ENCODE measurements at places on chromosomes 11 and 22.
A peak's percentile ranks its signal among the peaks of the same experiment; 100 is the strongest.

DNA sequence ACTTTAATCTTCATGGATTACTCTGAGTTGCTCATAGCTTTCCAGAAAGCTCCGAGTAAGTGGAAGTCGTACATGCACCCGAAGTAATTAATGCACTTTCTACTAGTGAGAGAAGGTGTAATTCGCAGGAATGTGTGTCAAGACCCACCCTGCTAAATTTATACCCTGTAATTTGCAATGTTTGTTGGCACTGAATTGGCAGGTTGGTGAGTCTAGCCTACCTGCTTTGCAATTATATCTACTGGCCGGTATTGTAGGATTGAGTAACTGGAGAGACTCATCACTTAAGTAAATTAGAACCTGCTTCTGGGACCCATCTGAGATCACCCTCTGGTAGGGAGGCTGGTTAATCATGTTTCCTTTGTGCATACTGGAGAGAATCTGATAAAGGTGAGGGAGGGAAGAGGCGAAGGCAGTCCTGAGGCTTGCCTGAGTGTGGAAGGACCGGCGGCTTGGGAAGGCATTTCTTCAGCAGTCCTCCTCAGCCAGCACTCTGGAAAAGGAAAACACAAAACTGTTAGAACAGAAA lies 63.3 kb downstream of the LDLRAD3 start:
- no peak for DNase-seq

DNA sequence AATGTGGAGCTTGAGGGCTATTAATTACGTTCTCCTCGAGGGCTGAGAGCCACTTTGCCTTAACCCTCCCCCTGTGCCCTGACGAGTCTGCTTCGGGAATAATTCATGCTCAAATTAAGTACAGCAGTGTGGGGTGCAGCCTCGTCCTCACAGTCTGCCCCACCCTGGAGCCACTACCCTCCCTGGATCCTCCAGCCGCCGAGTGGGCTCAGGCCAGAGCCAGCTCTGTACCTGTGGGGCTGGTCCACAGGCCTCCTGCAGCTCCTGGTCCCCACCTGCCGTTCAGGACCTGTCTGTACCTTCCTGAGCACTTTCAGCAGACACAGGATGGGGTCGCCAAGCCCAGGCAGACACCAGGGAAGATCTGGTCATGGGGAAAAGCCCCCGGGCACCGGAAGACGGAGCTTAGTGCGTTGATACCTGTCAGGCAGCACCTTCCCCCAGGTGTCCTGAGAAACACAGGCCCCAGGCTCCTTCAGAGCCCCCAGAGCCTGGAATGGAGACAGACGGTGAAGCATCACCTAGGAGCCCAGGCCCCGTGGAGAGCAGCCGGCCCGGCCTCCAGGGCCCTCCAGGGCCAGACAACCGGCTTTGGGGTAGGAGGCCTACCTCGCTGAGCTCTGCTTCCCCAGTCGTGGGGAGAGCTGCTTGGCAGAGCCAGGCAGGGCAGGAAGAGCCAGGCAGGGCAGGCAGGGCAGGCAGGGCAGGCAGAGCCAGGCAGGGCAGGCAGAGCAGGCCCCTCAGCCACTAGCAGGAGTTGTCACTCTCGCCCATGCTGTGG lies 9.7 kb downstream of the TSPAN32 start:
- no peak for DNase-seq

- no peak for DNase-seq
Measured at GRCh38 chr22:33126881-33127280, 68.7 kb upstream of the SYN3 start.

DNA sequence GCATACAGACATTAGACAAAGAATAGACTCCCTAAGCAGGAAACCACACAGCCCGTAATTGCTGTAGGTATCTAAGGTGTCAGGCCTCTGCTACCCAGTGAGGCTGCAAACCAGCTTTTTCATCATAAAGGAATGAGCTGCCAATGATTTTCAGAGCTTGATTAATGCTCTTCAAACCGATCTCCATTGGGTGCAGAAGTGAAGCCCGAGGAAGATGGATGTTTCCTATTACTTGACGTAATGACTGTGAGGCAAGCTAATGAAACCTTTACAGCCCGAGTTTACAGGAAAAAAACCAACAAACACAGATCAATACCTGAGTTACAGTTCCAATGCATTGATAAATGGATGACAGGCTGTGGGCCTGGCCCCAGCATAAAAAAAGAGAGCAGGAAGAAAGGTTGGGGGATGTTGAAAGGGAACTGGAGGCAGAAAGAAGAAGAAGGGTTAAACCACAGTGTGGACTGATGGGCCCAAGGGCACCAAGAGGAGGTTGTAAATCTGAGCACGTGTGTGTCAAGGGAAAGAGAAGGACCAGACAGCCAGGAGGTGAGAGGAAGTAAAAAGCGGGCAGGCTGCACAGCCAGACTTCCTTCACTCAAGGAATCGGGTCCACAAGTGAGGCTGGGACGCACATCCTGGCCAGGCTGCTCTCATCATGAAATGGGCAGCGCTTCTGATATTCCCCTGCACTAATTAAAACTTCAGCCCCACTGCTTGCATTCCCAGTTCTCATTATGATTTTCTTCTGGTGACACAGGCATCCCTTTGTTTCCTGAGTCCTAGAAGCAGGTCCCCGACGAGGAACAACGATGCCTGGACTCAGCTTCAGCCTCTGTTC lies 70.6 kb upstream of the NTM start:
- DNase-seq, result no peak

- no peak for DNase-seq
Measured at GRCh38 chr11:105045676-105046296, 651 bp upstream of the CARD16 start.

DNA sequence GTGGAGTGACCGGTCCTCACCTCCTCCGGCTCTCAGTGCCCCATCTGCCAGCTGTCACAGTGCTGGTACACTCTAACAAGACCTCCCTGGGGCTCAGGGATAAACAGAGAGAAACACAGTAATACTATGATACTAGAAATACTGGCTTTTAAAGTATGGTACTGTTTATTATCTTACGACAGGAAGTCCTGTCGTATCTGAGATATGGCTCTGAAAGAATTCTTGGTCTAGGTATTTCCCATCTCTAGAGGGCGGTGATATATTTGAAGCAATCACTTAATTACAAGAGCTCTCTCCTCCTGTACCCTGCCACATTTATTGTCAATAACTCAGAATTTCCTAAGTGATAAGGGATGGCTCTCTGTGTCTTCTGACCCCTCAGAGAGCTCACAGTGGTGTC lies 119.1 kb downstream of the RRM1 start:
- no peak for DNase-seq

GRCh38 chr22:21594865-21595452 lies 27.4 kb downstream of the UBE2L3 start:
- no peak for DNase-seq

DNA sequence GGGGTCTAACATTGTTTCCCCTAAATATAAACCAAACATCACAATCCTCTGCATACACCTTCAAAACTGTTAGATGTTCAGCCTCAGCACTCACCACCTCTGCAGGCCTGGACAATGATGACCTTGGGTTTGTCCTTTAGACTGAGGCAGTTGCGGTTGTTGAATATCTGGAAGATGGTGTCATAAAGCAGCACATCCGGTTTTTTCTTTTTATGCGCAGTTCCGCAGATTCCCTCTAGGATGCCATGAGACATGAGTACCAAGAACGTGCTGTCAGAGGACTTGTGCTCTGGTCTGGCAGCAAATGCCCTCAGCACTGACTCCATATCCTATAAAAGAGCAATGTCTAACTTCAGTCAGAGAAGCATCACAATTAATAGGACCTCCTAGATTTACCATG lies 22.8 kb downstream of the CASP5 start:
- DNase-seq, result no peak

DNA sequence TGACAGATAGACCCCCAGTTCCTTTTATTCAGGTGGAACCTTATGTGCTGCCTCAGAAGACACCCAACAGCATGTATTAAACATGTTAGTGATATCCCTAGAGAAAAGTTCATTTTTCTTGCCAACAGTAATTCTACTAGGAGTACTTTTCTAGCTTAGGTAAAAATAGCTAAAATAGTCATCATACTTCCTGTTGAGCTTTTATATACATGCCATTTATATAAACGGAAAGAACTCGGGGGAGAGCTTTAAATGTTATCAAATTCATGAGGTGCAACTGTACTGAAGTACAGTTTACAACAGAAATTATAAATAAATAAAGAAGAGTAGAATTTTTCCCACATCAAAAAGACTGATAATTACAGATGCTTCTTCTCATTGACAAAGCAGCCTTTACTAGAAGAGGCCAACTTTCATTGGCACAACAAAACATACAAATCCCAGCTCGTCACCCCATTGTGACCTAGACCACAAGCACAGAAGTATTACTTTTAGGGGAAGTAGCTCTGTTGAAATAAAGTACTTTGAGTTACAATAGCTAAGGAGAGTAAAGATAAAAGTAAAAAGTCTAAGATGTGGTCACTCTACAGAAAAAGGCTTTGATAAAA lies 59.1 kb upstream of the POU2AF2 start:
- no peak for DNase-seq

DNA sequence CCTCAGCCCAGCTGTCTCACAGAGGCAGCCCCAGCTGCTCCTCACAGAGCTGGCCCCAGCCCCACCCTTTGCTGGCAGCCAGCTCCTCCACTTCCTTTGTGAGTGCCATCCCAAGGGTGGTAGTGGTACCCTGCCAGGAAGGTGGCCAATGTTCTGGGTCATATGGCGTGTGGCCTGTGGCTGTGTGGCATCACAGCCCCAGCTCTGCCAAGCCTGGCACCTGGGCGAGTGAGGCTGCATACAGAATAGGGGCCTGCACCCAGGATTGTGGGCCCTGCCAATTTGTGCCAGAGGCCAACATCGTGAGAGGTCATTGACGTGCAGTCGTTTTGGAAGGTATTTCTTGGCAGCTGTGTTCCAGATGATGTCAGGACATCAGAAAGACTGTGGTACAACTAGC lies 10.7 kb downstream of the TUB start:
- no peak for DNase-seq

- no peak for DNase-seq
Measured at GRCh38 chr11:45264839-45265515, 21.2 kb downstream of the SYT13 start.

DNA sequence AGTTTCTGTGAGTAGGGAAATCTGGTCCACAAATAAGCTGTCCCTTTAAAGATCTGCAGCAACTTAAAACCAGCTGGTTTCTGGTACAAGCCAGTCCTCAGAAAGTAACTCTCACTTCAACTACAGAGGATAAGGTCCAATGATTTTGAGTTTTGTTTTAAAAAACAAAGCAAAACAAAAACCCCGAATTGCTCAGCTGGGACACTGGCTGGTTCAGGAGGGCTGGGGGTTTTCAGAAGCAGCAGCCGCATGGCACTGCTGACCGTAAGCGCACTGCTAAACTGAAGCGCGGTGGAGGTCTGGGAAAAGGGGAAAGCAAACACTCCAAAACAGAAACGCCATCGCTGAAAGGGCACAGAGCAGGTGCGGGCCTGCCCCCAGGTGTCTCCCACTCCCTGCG lies 59.7 kb downstream of the MICAL3 start:
- DNase-seq, result no peak

GRCh38 chr11:2420502-2421225 lies 20.1 kb downstream of the TSSC4 start:
- peak; percentile 84 for DNase-seq

- peak; percentile 32 for DNase-seq
Measured at GRCh38 chr11:66136752-66137123, 66.7 kb downstream of the PACS1 start.

DNA sequence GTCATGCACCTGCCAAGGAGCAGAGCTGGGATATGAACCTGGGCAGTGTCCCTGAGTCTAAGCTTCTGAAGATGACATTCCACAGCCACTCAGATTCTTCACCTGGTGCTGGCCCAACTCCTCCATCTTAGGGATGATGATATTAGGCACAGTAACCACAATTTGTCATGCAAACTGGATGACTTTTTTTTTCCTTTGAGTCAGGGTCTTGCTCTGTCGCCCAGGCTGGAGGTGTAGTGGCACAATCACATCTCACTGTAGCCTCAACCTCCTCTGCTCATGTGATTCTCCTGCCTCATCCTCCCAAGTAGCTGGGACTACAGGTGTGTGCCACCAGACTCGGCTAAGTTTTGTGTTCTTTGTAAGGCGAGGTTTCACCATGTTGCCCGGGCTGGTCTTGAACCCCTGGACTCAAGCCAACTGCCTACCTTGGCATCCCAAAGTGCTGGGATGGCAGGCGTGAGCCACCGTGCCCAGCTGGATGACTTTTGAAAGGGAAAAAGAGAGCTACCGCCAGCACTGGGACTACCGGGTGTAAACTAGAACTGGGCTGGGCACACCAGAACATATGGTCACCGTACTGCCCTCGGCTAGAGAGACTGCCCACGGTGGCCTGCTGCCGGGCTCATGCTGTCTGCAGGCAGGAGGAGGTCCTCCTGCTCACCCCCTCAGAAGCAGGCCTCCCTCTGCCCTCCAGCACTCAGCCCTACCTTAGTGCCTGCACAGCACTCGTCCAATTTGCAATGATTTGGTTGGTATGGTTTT lies 77.7 kb downstream of the NAT10 start:
- no peak for DNase-seq

- DNase-seq, result no peak
Measured at GRCh38 chr22:19767427-19768341, 7.1 kb downstream of the TBX1 start.

- DNase-seq, result no peak
Measured at GRCh38 chr11:55969845-55970244, at the start of gene OR10AG1. TSS of gene OR10AG1 (minus strand) at chr11:55969945. CDS start at chr11:55969907, 38 bp downstream.

DNA sequence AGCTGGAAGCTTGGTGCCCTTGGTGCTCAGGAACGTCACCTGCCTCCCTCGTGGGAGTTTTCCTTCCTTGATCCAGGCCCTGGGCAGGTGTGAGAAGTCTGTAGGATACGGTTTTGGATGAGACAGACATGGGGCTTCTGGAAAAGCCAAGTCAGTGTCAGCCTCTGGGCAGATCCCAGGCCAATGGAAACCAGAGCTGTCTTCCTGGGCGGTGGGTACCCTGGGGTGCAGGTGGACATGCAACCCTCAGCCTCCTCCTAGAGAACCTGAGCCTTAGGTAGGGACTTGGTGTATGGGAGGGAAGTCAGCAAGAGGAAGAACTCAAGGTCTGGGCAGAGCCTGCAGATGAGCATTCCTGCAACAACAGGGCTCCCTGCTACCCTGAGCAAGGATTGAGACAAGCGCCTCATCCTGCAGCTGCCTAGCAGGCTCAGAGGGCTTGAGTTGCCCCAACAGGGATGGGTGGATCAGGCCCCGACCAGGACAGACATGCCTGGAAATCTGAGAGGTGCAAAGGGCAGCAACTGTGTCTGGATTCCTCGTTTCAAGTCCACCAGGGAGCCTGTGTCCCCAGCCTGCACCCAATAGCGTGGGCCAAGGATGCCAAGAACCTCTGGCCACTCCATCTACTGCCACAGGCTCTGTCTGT lies 37.6 kb upstream of the SYT13 start:
- no peak for DNase-seq
